ENCODE measurements at places on chromosomes 5 and 9.

- DNase-seq, result no peak
These were observed 701 bp downstream of the PARP8 start for GRCh38 chr5:50667023-50667652.

GRCh38 chr9:95463148-95464060 is 53.4 kb downstream of the PTCH1 start:
- DNase-seq, result no peak

- no peak for DNase-seq
These were observed 478.1 kb upstream of the SMC2 start for GRCh38 chr9:103615994-103616393.

DNA sequence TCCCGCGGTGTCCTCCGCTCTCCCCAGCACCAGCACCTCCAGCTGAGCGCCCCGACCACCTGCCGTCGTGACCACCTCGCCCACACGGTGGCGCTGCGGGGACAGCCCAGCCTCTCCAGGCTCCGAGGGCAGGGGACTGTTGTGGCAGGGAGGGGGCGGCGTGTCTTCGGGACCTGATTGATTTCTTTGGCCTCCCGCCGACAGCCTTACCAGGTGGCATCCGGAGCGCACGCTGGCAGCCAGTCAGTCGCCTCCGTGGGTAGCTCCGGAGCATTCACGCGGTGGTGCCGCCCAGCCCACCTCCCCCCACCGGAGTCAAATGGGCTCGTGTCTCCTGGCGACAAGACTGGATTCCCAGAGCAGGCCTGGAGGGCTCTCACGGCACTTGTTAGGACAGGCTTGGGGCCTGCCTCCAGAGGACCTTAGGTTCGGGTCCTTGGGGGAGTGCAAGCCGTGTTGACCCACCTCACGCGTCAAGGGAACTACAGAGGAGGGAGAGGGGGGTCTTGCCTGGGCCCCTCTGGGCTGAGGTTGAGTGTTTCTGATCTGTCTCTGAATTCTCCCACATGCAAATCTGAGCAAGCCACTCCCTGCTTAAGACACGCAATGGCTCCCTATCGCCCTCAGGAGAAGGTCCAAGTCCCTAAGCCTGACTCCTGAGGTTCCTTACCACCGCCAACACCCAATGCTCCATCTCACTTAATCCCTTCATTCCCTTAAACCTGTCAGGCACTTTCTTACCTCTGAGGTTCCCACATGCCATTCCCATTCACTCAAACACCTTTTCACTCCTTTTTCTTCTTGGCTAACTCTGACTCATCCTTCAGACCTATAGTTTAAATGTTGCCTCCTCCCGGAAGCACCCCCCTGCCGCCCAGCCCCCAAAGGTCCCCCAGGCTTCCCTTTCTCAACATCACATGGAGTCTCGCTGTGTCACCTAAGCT is 51.2 kb upstream of the GGTA1 start:
- DNase-seq, result peak; percentile 55

GRCh38 chr9:107733523-107733894 is 243.9 kb upstream of the KLF4 start:
- no peak for DNase-seq

GRCh38 chr9:134748591-134748990 is 107.0 kb downstream of the COL5A1 start:
- no peak for DNase-seq

DNA sequence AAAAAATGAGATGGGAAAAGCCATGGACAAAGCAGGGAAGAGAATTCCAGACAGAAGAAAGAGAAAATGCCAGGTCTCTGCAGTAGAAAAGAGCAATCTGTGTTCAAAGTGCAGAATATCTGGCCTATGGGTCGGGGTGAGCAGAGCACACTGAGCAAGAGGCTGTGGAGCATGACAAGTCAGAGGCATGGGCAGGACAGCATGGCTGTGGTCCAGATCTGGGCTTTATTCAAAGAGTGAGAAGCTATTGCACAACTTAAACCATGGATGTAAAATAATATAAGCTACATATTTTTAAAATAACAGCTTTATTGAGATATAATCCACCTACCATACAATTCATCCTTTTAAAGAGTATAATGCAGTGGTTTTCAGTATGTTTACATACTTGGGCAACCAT is 133.1 kb upstream of the SPDL1 start:
- no peak for DNase-seq

GRCh38 chr5:132688536-132689339 is 14.9 kb downstream of the IL4 start:
- peak; percentile 18 for DNase-seq

GRCh38 chr5:163505049-163505367 is 411 bp upstream of the MAT2B start:
- DNase-seq, result no peak

GRCh38 chr9:134329886-134330285 is 3.6 kb downstream of the RXRA start:
- DNase-seq, result no peak
